CD4-positive, alpha-beta T cell (primary cell): ENCODE measurements at places on chromosomes 13 and 19.

GRCh38 chr19:40716031-40716481 lies 630 bp downstream of the COQ8B start:
- DNase-seq: peak; percentile 39

DNA sequence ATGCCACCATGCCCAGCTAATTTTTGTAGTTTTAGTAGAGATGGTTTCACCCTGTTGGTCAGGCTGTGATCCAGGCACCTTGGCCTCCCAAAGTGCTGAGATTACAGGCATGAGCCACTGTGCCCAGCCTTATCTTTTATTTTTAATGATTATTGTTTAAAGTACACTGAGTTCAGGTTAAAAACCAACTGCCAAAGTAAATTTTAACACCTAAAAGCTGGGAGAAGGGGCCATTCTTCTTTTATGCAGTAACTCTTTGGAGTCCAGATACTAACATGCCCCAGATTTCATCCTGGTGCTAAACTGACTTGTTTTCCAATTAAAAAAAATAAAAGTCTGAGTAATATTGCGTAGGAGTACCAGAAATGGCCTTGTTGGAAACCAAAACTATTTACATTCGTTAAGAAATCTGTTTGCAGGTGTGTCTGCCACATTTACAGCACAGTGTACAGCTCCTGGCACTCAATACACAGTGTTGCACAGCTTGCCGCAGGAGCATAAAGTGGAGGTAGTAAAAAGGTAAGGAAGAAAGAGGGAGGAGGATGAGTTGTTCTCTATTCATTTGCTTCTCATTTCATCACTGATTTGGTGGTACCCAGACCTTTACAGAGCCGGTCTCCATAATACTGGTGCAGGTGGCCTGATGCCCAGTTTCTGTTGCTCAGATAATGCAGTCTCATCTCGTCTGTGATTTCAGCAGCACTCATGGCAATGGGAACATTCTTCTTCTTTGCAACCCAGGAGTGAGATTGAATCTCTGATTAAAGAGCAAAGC lies 108.9 kb downstream of the PCCA start:
- no peak for DNase-seq

- no peak for DNase-seq
Measured at GRCh38 chr19:33667141-33667650, 45.4 kb downstream of the CHST8 start.

- DNase-seq: no peak
Measured at GRCh38 chr13:78736142-78736541, 77.2 kb upstream of the OBI1 start.
